NCI-H345 (cell line): ENCODE measurements at places on chromosomes 5 and 9.

- DNase-seq: no peak
These were observed 8.4 kb downstream of the PRDM6 start for GRCh38 chr5:123097483-123097870.

DNA sequence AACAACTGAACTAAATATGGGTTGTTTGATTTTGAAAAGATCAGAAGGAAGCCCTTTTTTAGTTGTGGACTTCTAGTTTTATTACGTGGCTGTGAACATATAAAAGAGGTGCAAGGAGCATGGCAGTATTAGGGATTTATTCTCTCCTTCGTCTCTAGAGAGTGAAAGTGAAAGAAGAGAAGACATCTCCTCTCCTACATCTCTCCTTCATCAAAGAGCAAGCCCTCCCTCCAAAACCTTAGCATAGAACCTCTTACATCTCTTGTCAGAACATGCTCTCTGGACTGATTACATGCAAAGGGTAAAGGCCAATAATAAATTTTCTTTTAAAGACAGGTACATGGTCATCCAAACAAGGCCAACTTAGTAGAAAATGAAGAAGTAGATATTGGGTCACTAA lies 184.3 kb upstream of the IRX1 start:
- no peak for DNase-seq

DNA sequence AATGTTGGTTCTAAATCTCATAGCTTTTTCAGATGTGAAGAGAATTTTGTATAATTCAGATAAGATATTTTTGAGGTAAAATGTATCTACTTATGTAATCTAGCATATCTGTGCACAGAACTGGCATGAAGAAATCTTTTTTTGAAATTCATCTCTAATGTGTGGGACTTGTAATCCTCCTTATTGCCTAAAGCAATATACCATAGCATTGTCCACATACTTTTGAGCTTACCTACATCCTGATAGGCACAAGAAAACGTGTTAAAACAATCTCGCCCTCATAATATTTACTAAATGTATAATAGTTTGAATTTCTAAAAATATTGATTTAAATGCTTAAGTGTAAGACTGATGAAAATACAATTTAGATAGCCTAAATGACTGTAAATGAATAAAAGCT lies 1686.5 kb upstream of the ACO1 start:
- no peak for DNase-seq

DNA sequence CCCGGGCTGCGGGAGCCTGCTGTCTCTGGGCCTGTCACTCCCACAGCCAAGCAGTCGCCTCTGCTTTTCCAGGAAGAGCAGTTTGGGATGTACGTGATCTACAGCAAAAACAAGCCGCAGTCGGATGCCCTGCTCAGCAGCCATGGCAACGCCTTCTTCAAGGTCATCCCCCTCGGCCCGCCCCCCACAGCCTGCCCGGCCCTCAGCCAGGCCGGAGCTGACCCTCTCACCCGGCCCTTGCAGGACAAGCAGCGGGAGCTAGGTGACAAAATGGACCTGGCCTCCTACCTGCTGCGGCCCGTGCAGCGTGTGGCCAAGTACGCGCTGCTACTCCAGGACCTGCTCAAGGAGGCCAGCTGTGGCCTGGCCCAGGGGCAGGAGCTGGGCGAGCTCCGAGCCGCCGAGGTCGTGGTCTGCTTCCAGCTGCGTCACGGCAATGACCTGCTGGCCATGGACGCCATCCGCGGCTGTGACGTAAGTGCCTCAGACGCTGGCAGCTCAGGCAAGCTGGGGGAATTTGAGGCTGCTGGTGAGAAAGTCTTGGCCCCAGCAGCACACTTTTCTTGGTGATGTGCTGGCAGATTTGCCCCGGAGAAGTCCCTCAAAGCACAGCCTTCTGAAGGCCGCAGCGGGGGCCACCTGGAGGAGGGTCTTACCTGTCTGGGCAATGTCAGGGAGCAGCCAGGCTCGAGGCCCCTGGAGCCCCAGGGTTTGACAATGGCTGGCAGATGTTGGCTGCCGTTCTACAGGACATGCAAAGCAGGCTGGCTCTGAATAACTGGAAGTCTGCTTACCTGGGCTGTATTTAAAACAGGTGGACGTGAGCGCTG lies 20.1 kb upstream of the LRRC14B start:
- DNase-seq: no peak

DNA sequence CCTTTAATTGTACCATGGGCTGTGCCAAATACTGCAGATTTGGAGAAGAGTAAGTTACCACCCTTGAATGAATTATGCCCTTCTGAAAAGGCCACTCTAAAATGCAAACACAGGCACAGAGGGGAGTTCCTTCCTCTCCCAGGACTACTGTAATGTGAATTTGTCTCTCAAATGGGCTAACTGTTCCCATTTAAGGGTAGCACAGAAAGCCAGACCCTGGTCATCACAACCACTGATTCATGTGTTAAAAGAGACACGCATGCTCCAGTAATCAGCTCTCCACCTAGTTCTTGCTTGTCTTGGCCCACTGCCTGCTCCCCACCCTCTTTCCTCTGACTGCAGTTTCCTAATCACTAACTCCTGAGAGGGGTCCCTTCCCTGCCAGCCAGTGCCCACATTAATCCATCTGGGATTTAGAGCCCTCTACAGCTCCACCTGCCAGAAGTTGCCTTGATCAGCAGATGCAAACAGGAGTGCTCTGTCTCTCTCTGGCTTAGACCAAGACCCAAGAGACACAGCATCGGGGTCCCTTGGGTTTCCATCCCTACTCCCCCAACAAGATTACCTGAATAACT lies 382.4 kb downstream of the TMEM167A start:
- peak; percentile 33 for DNase-seq

DNA sequence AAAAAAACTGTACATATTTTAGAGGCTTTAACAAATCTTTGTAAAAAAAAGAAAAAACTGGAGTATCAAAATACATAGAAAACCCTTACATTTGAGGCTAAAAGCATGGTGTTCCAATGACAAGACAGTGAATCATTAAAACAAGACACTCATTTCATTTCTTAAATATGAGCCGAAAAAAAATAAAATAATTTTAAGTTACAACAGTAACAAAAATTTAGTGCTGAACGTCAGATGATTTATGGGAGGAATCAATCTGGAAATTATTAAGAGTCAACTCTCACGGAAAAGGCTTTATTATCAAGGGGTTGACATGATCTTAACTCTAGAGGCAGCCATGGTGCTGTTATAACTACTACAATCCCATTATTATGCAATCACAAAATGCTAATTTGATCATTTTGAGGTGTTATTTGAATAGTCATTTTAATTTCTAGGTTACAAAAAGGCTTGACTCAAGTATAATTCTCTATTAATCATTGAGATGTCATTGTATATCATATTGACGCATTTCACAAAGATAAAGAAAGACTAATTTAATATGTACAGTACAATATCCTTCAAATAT lies 51.9 kb downstream of the MAPKAP1 start:
- no peak for DNase-seq
